ENCODE measurements at places on chromosomes 4 and X.
A peak's percentile ranks its signal among the peaks of the same experiment; 100 is the strongest.

DNA sequence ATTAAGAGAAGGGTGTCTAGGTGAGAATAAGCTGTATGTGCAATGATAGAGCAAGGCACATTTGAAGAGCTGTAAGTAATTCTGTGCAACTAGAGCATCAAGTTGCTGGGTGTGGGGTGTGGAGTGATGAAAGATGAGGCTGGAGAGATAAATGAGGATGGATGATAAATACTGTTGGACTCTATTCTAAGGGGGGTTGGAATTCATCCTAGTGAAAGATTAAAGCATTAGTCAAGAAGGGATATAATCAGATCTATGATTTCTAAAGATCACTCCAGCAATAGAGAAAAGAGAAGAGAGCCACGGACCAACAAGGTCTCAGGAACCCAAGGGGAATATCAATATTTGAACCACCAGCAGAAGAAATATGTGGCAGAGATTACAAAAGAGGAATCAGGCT lies 415.0 kb upstream of the RPS6KA3 start:
- DNase-seq = no peak

DNA sequence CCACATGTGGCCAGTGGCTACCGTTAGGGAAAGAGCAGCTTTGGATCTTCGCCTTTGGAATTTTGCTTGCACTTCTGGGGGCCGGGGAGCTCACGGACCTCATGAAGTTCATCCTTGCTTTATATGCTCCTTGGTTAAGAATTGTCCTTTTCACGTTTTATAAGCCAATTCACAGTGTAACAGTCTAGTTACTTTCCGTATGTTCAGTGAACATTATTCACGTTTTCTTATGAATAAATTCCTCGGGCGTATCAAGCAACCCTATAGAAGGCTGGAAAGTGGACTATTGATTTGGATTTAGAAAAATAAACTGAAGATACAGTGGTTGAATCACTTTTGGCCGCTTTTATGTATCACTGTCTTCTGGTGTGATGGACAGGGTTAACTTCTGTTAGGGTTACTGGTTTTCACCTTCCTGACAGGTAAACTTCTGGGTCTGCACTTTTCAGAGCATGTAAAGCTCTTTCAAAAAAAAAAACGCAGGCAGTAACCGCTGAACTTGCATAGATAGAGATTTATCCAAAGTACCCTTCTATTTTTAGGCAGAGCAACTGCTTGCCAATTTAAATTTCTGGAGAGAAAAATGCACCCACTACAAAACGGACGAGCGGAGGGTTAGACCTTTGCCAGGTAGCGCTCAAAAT lies 569 bp upstream of the PDLIM5 start:
- DNase-seq = no peak

- DNase-seq = no peak
Observed at GRCh38 chrX:49704691-49705404, 9.1 kb upstream of the PAGE1 start.

- no peak for DNase-seq
Observed at GRCh38 chrX:5586726-5587125, 641.9 kb downstream of the NLGN4X start.

GRCh38 chr4:20430259-20430941 lies 178.7 kb downstream of the SLIT2 start:
- DNase-seq = no peak

DNA sequence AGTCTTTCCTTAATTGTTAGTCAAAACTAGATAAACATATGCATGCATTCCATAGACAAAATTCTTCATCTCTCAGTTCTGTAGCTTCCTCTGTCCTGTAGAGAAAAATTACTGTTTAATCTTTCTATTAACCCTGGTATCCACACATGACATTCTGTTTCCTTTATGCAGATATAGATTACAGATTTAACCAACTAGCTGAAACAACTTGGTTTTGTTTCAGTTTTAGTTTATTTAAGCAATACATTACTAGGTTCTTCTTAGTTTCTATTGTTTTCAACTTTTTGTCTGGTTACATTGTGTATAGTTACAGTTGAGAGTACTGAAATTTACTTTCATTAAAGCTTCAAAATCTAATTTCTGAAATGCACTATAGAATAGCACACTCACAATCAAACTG lies 933.9 kb upstream of the EPHA5 start:
- no peak for DNase-seq

DNA sequence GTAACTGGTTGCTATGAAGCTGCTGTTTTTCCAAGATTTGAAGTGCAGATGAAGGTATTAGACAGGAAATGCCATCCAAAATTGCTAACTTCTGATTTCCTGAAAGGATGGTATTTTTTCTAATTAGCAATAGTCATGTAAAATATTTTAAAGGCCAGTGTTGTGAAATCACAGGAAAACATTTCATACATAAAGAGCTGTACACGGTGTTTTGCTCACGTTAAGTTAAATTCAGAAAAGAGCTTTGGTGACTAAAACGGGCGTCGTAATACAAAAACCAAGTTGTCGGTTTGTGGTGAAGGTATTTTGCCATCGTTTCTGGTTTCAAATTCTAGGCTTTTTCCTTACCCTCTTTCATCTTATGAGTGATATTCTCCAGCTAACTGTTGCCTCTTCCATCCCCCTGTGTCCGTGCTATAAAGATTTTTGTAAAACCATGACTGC lies 39.8 kb downstream of the AFF1 start:
- no peak for DNase-seq

DNA sequence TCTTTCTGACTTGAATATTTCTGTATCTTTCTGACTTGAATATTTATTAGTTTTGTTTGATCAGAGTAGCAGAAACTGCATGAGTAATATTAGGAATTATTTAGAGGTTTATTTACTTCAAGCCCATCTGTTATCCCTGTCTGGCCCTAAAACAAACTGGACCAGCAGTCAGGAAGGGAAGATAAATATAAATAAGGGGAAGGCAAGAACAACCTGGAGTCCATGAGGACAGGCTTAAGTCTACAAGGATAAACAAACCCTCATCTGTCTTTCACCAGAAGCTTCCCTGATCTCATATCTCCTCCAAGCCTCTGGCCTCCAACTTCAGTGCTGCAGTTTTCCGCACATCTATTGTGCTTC lies 524.9 kb downstream of the CENPC start:
- DNase-seq = no peak

- no peak for DNase-seq
Observed at GRCh38 chrX:81205551-81205950, 3.6 kb downstream of the SH3BGRL start.

DNA sequence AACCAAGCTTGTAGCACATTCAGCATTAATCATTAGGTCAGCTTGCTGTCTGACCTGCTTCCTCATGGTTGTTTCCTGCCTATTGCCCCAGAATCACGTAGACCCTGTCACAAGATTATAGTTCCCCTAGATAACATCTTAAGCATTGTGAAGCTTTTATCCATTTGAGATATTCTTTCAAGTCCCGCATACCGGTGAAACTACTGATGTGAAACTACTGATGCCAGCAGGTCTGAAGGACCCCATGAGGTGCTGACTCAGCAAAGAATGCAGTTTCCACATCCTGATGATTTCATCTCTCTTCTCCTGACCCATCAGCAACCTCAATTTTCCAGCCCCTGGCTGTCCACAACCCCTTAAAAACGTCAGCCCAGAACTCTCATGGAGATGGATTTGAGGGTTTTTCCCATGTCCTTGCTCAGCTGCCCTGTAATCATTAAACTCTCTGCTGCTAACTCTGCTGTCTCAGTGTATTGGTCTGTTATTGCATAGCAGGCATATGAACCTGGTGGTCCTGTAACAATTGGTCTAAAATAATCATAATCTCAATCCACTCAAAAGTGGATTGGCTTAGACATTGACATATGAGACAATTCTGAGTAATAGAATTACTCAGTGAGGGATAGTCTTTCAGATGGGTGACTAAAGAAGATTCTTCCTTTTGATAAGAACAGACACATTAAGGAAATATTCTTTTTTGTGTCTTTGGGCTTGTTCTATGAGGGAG lies 26.3 kb upstream of the UBA6 start:
- no peak for DNase-seq

GRCh38 chrX:39212456-39212855 lies 411.2 kb downstream of the MID1IP1 start:
- DNase-seq = no peak

DNA sequence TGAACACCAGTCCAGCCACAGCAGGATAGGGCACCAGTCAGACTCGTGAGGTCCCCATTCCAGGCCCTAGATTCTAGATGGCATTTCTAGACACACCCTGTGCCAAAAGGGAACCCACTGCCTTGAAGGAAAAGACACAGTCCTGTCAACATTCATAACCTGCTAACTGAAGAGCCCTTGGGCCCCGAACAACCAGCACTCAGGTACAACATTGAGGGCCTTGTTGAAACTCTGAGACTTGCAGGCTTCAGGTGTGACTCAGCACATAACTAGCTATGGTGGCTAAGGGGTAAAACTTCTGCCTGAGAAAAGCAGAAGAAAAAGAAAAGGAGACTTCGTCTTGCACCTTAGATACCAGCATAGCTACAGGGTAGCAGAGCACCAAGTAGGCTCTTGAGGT lies 252.9 kb upstream of the GRID2 start:
- DNase-seq = no peak

DNA sequence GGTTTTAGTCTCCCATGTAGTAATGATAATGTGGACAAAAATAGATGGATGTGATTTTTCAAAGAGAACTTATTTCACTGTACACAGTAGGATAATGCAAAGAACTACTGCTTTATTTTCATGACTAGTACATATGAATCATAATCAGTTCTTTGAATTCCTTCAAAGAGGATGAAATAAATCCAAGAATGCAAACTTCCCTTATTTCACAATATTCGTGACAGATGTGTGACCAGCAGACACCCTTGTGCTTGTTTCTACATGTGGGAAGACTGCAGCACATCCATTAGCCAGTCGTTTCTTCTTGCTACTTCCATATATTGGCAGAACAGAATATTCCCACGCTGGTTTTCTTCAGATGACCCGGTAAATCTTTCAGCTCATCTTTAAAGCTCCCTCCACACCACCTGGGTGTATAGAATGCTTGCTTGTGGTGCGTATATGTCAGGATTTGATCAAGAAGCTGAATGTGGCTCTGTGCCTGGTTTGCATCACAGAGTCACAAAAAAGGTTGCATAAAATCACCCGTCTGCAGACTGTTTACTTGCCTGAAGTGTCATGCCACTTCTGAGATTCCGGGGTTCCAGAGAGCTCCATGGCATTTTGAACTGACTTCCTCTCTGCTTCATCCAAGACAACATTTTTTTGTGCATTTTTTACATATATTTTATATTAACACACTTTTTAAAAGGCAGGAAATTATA lies 47.7 kb upstream of the FAT4 start:
- no peak for DNase-seq

DNA sequence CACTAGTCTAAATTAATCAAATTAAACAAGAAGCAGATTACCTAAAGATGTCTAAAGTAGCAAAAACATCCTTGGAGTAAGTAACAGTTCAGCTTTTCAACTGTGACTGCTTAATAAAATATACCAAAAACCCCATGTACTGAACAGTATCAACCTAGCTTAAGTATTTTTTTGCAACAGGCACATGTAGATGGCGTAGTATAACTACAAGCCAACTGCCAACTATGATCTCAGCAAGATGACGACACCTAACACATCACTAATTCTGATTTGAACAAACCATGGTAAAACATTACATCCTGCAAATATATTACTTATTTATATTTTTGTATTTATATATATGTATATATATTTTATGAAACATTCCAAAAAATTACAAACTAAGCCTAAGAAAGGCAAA lies 24.5 kb downstream of the DHX15 start:
- no peak for DNase-seq

DNA sequence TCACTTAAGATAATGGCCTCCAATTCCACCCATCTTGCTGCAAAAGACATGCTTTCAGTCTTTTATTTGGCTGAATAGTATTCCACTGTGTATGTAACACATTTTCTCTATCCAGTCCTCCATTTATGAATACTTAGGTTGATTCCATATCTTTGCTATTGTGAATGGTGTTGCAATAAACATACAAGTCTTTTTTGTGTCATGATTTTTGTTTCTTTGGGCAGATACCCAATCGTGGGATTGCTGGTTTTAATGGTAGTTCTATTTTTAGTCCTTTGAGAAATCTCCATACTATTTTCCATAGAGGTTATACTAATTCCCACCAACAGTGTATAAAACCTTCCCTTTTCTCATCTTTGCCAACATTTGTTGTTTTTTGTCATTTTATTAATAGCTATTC lies 180.9 kb downstream of the SMIM20 start:
- no peak for DNase-seq

GRCh38 chrX:43510209-43510608 lies 145.9 kb upstream of the MAOA start:
- DNase-seq = no peak

GRCh38 chrX:106959901-106960300 lies 39.7 kb downstream of the CLDN2 start:
- no peak for DNase-seq

GRCh38 chrX:3712870-3713224 lies 602 bp downstream of the PRKX start:
- no peak for DNase-seq

DNA sequence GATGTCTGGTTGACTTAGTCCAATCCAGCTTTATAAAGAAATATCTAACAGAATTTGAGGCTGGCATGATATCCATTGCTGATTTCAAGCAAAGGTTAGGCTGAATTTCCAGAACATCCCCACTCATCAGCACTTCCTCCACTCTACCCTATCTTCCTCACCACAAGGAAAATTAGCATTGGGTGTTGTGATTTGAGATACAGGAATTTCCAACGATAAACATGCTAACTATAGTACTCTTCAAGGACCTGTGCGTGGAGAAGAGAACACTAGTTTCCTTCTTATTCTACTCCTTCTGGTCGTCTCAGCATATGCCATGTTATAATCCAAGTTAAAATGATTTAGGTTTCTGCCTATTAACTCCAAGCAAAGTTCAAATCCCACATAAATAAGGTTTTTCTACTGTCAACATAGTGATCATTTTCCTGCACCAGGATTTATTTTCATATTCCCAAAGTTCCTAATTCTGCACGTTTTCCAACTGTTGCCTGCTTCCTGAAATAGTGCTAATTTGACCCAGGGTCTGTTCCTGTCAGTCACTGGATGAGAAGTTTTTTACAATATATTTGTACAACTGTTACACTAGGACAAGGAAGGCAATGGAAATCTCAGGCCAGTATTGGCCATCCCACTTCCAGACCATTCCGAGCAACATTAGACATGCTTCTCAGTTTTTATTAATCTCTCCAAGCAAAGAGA lies 177.6 kb upstream of the EDNRA start:
- DNase-seq = no peak

GRCh38 chrX:39814391-39814790 lies 283.4 kb downstream of the BCOR start:
- peak; percentile 46 for DNase-seq

- no peak for DNase-seq
Observed at GRCh38 chr4:166091912-166092510, 219.0 kb downstream of the TLL1 start.

DNA sequence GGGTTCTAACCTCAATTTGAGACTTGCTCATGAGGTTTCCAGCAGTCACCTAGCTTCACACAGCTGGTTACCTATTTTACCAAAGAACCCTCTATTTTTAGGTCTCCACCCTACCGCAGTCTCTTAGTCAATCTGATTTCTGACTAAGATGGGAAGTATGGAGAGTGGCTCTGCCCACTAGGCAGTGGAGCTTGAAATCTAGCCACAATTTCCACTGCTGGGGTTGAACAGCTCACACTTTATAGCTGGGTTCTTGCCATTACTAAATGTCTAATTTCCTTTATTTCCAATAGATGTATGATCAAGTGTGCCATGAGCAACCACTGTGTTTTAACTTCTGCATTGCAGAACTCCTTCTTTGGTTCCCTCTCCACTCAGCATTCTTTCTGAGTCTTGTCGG lies 43.1 kb downstream of the GASK1B start:
- DNase-seq = no peak

Data from CD4-positive, alpha-beta T cell treated with Interleukin-4 for 1 hour (primary cell).